Activated CD8-positive, alpha-beta memory T cell treated with anti-CD3 and anti-CD28 coated beads for 4 hours (primary cell): ENCODE measurements at places on chromosomes 5 and 9.

DNA sequence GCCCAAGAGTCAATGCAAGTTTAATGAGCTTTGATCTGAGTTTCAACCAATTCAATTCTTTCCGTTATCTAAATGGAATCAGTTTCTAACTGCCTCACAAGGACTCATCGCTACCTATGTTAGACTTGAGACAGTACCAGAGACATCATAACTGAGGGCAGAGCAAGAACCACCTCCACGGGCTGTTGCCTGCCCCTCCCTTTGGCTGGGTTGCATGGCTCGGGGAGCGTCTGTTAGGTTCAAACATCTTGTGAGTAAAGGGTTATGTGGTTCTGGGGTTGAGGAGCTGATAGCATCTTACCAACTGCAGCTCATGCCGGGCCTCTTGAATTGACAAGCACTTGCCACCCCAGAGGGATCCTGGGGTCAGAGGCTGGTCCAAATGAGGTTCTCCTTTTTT, 457.9 kb downstream of the ENC1 start:
- no peak for DNase-seq

DNA sequence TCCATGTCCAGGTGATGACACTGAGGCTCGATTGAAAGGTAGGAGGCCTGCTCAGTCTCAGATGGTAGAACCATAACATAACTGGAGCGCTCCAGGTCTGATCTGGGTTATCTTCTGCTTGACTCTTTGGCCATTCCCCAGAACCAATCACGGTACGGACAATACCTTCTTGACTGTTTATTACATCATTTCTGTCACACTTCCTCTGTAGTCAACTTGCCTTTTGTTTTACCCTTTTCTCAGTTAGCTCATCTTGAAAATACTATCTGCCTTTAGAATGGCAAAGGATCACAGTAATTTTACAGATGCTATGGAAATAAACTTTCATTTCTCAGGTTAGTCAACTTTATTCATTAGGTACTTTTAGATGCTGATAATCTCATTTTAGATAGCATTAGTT, 22.4 kb downstream of the GLRA1 start:
- no peak for DNase-seq

DNA sequence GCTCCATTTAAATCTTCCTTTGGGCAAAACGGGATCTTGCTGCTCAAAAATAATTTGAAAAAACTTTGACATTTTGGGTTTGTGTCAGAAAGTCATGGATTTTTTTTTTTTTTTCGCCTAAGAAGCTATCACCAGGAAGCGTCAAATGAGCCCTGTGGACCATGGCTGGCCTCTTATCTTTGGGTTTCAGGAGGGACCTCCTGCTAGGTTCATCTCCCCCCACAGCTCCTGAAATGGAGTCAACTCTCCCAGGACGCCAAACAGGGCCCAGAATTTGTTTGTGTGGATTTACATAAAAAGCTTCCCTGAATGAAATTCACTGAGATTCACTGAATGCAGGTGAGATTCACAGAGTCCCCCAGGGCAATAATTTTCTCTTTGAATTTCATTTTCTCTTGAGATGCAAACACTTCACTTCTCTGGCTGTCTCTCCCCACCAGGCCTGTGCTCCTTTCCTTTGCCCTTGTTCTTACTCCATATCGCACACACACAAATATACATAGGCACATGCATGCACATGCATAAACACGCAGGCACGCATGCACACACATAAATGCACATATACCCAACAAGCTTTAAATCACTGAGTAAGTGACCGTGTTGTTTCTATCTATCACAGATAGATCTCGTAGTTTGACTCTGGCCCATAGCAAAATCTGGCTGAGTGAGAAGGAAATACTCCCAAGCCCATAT, 55.3 kb upstream of the GALNT10 start:
- no peak for DNase-seq

DNA sequence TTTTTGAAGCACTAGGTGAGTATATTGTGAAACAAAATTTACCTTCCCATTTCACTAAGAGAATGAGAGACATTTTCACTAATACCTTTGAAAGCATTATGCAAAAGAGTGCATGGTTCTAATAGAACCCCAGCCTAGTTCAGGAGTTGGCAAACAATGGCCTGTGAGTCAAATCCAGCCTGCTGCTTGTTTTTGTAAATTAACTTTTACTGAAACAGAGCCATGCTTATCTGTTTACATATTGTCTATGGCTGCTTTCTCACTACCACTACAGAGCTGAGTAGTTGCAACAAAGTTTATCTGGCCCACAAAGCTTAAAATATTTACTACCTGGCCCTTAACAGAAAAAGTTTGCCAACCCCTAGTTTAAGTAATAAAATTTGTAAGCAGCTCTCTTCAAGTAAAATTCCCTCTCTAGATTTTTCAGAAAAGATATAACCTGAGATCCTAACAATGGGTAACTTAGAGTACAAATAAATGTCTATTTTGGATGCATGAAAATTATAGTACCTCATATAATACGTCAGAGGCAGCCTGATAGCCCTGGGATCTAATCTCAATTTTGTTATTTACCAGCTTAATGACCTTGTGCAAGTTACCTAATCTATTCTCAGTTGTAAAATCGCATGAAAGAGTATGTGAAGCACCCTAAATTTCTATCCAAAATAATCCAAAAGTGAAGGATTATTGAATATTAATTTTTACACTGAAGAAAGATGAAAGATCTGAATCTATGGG, 50.7 kb upstream of the ARL15 start:
- DNase-seq, result no peak

DNA sequence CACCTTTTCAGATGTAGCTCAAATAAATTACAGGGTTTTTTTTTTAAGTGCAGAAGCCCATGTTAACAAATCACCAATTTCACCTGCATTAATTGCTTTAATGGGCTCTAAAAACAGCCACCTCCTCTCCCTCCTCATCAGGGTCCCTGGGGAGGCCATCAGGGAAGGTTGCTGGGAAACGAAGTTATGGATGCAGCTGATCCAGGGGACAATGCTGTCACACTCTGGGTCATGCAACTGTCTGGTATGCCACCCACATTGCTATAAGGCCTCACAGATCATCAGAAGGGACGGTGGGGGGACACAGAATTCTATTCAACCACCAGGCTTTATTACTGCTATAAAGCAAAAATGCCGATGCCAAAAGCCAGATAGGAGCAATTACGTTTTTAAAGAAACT, 9.3 kb downstream of the WHRN start:
- no peak for DNase-seq

- DNase-seq, result no peak
Measured at GRCh38 chr5:4065472-4066320, 470.1 kb downstream of the IRX1 start.

GRCh38 chr5:141875795-141876627, 2.2 kb downstream of the PCDH1 start:
- no peak for DNase-seq

GRCh38 chr9:34519321-34520020, 3.3 kb downstream of the ENHO start:
- no peak for DNase-seq

GRCh38 chr9:3696368-3696767, 170.6 kb upstream of the RFX3 start:
- DNase-seq, result no peak

- DNase-seq, result no peak
Measured at GRCh38 chr5:171444582-171444981, 25.1 kb downstream of the FGF18 start.

DNA sequence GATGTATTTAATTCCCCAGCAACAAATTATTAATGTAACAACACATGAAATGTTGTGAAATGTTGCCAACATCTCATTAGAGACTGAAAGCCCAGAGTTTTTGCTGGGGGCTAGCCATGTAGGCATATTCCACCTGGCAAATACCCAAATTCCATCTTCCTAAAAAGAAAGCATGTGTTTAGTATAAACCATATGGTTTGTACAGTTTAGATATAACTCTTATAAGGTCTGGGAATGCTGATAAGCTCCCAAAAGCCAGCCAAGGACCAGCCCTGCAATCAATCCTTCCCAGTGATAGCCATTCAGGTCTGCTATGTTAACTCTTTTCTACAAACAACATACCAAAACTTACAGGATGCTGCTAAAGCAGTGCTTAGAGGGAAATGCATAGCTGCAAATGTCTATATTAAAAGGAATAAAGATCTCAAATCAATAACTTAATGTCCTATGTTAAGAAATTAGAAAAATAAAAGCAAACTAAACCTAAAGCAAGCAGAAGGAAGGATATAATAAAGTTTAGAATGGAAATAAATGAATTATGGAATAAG, 158.9 kb downstream of the AUH start:
- no peak for DNase-seq

DNA sequence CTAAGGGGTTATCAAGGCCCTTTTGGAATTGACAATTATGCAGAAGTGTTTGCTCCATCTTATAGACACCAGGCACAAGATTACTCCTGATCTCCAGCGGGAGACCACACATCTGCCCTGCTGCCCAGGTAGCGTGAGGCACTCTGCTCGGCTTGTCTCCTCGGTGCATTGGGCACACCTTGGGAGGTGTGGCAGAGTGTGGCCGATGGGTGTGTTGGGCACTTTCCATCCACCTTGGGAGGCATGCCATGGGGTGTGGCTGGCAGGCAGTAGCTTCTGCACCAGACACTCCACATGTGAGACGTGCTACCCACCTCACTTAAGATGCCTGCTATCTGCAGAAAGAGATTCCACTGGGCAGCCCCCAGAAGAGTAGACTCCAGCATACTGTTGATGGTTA, 54.1 kb downstream of the GADD45G start:
- DNase-seq, result no peak

DNA sequence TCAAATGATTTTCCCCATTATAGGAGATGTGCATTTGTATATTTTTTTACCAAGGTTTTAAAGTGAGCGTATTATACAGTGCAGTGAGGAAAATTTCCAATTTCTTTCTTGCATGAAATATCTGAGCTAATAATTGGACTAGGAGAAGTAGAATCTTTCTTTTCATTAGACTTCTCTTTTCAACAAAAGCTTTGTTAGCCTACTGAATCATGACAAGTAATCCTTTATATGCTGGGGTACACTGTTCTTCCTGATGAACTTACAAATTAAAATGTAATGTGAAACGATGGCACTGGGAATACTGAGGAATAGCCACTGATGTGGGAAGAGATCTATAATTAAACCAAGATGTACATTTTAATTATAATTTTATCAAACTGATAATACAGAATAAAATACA, 829.6 kb downstream of the PTPRD start:
- no peak for DNase-seq
